ENCODE measurements at places on chromosomes 4 and X. TPM values are rescaled to one million over a fixed set of nuclear protein-coding genes. Genes with fewer than 3 reads are reported as not detected.

GRCh38 chr4:128322311-128322710 is 34.7 kb upstream of the PGRMC2 start:
- DNase-seq, result no peak

MAGEC3 gene
- not detected for total RNA-seq

DNA sequence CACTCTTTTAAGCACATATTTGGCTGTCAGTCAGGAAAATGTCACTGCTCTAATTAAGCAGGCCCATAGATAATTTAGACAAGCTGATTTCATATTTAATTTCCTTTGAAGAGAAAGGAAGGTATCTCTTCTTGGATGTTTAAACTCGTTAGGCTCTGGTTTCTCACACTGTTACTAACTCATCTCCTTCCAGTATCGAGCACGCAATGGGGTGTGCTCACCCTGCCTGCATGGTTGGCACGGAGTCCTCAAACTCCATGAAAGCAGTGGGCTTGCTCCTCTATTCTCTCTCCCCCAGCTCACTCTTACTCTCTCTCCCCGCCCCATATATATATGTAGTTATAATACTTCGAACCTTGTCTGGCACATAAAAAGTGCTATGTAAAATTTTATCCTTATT is 76.9 kb downstream of the EGF start:
- DNase-seq, result no peak

- peak; percentile 13 for DNase-seq
These were observed 40.5 kb upstream of the OGT start for GRCh38 chrX:71492231-71493065.

F8 gene
- total RNA-seq, result 3.4 TPM

DNA sequence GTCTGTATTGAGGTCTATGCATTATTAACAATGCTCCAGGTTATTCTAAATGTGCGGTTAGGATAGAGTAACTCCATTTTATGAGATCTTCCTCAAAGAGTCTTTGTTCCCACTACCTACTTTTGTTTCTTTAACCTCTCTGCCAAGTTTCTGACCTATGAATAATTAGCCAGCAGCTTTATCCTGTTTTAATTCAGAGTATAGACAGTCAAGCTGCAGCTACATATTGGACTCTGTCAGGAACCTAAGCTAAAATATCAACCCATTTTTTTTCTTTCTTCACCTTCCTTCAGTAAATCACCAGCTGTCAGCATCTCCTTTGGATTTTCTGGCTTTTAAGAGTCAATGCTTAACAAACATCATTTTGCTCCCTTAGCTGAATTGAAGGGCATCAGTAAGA is 72.3 kb downstream of the TMEM47 start:
- no peak for DNase-seq

DNA sequence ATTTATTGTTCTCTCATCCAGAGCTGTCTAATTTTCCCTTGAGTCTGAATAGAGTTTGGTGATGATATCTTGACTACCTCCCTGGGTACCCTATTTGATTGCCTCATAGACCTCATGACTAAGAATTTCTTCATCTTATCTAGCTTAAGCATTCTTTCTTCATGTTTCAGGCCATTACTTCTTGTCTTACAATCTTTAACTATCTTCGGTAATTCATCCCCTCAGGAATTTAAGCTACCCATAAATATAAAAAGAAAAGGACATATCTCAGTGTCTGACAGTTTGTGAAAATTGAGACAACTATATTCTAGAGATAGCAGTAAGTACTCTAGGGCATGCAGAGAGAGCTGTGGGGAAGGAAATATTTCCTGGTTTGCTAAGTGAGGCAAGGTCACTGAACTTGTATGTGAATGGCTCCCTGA is 466.1 kb upstream of the GRID2 start:
- no peak for DNase-seq

DNA sequence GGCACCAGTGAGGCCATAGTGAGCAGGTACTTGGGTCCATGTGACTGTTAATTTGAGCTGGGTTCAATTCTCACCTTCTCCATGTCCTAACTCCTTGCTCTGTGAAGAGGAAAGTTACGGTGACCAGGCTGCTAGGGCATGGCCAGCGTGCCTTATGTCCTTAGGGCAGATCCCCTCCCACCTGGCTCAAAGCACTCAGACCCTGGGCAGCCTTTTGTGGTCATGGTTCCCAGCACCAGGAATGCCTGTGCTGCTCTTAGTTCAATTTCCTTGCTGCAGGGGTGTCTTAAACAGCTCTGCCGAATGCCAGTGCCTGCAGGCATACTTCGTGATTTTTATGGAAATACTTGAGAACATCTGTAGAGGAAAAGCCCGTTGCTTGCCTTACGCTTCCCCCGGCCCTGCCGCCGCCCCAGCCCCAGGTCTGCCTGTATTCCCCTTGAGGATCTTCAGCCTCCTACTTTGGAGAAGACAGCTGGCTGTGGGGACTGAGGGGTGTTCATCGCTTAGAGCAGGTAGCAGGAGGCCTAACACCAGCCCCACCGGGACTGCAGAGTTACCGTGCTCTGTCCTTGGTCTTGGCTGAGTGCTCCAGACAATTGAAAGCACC is 3.1 kb upstream of the CDK16 start:
- no peak for DNase-seq

TRPC3 gene
- not detected for total RNA-seq

Measured in NCI-H460 (cell line).